ENCODE measurements at places on chromosomes 13 and 19.
A peak's percentile ranks its signal among the peaks of the same experiment; 100 is the strongest.

GRCh38 chr13:79530270-79530669 lies 49.3 kb downstream of the NDFIP2 start:
- DNase-seq = no peak

DNA sequence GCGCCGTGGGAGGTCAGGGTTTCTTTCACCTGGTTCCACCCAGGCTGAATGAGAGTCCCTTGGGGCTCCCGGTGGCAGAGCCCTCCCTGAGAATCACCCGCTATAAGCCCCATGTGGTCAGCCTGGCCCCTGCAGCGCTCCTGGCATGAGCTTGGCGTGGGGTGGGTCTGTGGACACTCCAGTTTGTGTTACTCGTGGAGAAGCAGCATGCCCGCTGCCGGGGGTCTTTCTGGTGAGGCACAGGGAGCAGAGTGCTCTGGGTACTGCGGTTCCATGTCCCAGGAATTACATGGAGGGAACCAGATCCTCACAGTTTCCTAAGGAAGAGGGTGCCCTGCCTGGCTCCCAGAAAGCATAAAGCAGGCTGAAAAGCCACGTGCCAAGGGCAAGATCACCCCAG lies 62.2 kb downstream of the SMARCA4 start:
- DNase-seq = no peak

GRCh38 chr19:19203012-19203856 lies at the start of gene NR2C2AP:
Gene NR2C2AP (minus strand): TSS chr19:19203414. CDS start chr19:19203060, 354 bp downstream.
- peak; percentile 97 for DNase-seq

DNA sequence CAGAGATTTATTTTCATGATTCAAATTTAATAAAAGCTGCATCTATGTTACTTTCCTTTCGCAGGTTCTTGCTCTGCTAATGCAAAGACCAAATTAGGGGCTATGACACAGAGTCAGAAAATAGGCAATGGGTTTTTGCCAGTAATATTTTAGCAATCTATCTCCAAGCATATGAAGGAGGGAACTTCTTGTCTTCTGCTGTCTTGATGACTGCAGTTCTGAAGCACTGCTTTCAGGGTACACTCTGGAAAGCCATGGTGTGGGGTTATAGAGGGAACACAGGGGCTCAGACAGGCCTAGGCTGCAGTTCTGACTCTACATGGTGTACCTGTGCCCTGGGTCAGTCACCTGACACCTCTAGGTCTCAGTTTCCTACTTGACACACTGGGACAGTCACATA lies 263.4 kb downstream of the DNAJC15 start:
- DNase-seq = no peak

- DNase-seq = no peak
Measured at GRCh38 chr13:109625156-109625555, 161.2 kb downstream of the IRS2 start.

GRCh38 chr19:18058208-18059009 lies 28.3 kb downstream of the IL12RB1 start:
- peak; percentile 86 for DNase-seq

DNA sequence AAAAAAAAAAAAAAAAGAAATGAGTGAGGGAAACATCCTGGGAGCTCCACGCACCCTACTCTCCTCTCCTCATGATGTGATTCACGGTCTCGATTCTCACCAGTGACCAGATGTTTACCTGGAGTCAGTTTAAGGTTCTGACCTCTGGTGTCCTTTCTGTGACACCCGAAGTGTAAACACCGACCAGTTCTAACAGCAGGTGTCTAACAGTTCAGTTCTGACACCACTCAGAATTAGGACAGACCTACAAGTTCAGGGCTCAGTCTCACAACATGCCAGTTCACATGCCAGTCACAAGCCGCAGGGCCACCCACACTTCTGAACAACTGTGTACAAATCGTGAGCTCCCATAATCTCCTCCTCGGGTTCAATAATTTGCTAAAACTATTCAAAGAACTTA lies 6.0 kb downstream of the ZNF564 start:
- DNase-seq = no peak

DNA sequence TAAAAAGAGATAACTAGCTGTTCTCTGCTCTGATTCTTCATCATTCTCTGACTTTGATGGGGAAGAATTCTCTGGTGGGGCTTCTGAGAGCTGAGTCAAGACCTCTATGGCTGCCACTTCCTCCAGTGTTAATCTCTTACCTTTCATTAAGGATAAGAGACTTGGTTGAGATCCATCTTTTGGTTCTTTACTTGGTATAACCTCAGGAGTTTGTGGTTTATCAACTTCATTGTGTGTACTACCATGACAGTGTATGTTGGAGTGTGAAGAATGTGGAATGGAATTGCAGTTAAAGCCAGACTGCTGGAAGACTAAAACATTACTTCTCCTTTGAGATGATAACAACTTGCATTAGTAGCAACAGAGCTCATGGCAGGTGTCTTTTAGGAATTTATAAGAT lies 222.0 kb downstream of the SLITRK5 start:
- DNase-seq = no peak

GRCh38 chr19:19053508-19054314 lies 10.1 kb upstream of the SLC25A42 start:
- DNase-seq = no peak

- DNase-seq = no peak
Measured at GRCh38 chr19:9431475-9431874, 3.9 kb downstream of the ZNF266 start.

GRCh38 chr13:95937714-95938320 lies 115.4 kb downstream of the UGGT2 start:
- DNase-seq = no peak

DNA sequence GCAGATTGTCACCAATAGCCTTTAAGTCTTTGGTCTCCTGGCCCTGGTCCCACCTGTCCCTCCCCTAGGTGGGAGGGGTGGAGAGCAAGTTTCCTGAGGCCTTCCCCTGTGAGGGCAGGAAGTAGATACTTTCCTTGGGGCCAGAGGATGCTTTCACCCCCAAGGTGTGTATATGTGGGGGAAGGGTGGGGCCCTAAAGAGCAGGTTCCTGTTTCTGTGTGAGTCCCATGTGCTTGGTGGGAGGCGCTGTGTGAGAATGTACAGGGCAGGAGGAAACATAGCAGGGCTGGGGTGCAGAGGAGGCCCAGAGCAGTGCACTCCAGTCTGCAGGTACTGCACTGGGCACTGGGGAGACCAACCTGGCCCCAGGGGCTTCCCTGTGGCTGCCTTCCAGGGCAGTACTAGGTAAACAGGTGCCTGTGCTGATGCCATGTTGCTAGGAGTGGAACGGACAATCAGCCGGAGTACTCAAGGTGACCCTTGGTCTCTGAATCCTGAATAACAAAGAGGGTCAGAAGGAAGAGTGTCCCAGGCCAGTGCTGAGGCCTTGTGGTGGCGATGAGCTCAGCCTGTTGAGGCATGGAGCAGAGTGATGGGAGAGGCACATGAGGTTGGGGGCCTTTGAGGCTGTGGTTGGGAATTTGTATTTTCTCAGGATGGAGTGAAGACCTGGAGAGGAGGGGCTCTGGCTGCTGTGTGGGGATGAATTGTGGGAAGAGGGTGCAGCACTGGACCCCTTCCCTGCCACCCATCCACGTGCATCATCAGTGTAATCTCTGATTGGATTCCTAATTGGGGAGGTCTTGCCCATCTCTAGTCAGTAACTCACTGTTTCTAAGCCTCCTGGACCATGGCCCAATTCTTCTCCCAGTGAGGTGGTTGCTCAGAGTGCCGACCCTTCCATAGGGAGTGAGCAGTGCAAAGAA lies 5.1 kb downstream of the EGLN2 start:
- no peak for DNase-seq

DNA sequence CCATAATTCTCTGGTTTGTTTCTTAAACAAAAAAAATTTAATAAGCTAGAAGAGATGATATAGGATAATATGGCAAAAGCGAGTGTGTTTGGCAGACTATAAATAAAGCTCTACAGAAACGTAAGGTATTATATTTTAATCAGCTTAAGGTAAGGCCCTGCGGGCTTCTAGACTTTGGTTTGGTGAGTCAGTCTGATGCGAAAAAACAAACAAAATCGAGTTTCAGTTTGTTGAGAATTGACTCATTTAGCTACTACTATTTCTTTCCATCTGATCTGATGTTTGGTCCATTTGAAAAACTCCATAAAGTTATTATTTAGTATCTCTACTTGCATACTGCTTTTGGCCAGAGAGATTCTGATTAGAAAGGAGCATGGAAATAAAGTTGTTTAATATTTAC lies 138.0 kb downstream of the MIPEP start:
- no peak for DNase-seq

Measured in NCI-H446 (cell line).